ENCODE measurements at places on chromosomes 4 and X. TPM values are rescaled to one million over a fixed set of nuclear protein-coding genes. Genes with fewer than 3 reads are reported as not detected.

GRCh38 chr4:16079046-16079445 lies 4.8 kb downstream of the PROM1 start:
- DNase-seq, result peak; percentile 10

DNA sequence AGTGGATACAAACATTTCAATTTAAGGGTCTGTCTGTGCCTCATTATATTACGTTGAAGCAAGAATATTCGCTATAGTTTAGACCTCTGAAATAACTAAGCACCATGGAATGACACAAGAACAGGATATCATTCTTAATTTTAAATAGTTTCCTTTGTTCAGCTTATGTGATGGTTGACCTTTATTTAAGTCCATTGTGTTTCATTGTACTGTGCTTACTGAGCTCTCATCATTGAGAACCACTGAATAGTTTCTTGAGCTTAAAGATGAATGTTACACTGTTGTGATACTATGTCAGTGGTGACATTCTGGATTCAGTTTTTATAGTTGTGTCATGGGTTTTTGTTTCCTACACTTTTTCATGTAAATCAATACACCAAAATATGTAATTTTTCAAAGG lies 239.3 kb downstream of the RPA4 start:
- no peak for DNase-seq

DNA sequence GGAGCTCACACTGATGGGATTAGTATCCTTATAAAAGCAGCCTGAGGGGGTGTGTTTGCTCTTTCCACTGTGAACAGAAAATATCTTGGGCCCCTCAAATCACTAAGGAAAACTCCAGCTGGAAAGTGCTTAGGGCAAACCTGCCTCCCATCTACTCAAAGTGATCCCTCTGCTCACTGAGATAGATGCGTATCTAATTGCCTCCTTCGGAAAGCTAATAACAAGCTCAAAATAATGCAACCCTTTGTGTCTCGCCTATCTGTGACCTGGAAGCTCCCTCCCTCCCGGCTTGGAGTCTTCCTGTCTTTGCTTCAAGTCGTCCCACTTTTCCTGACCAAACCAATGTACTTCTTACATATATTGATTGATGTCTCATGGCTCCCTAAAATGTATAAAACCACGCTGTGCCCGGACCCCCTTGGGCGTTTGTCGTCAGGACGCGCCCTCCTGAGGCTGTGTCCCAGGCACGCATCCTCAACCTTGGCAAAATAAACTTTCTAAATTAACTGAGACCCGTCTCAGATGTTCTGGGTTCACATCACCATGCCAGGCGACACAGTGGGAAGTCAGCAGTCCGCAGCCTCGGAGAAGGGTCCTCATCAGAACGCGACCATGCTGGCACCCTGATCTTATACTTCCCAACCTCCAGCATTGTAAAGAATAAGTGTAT lies 34.1 kb upstream of the SORCS2 start:
- DNase-seq, result no peak

Gene NPNT
- total RNA-seq, result 0.51 TPM

Gene PPEF2
- total RNA-seq, result not detected

DNA sequence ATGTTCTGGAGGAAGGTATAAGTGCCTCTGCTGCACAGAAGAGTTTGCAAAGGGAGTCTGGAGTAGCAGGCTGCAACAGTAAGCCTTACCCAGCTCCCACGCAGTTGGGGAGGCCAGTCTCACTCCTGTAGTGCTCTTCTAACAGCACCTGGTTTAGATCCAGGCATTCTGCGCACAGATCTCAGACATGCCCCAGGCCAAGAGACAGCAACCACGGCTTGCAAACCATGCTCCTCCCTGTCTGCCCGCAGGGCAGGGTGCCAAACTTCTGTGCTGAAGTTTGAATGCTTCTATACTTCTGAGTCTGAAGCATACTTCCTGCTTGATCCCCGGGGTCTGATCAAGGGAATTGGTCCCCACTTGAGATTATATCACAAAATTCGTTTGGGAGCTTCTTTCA lies 106.3 kb downstream of the LINC00632 start:
- no peak for DNase-seq

Gene PNMA5
- not detected for total RNA-seq

GRCh38 chr4:128334256-128334655 lies 46.6 kb upstream of the PGRMC2 start:
- no peak for DNase-seq

Measured in activated T-cell treated with anti-CD3 and anti-CD28 coated beads, Interleukin-2, amount 50 U/mL, for 72 hours (primary cell).